Progenitor cell of endocrine pancreas (in vitro differentiated cells): ENCODE measurements at places on chromosomes 5 and 9. TPM values are rescaled to one million over a fixed set of nuclear protein-coding genes. Genes with fewer than 3 reads are reported as not detected.

GRCh38 chr5:133298447-133298846, 246.6 kb downstream of the HSPA4 start:
- no peaks in the 10 kb centered on the region for H3K27me3 ChIP-seq
- no peak for DNase-seq
- no peak overlapping the region for H3K27ac ChIP-seq
- H3K36me3 ChIP-seq, result no peaks in the 10 kb centered on the region

- peaks cover 13% of the 10 kb centered on the region for H3K27me3 ChIP-seq
- H3K36me3 ChIP-seq, result no peaks in the 10 kb centered on the region
- H3K4me1 ChIP-seq, result no peaks in the 10 kb centered on the region
- DNase-seq, result no peak
- H3K27ac ChIP-seq, result no peak overlapping the region
Measured at GRCh38 chr5:393846-394275, 49.1 kb upstream of the EXOC3 start.

DNA sequence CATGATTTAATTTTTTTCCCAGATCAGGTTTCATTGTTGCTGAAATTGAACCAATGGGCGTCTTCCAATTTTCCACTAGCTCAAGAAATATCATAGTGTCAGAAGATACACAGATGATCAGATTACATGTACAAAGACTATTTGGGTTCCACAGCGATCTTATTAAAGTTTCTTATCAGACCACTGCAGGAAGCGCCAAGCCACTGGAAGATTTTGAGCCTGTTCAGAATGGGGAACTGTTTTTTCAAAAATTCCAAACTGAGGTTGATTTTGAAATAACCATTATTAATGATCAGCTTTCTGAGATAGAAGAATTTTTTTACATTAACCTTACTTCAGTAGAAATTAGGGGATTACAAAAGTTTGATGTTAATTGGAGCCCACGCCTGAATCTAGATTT, 251.6 kb downstream of the ADGRV1 start:
- H3K27me3 ChIP-seq, result no peaks in the 10 kb centered on the region
- no peak overlapping the region for H3K27ac ChIP-seq
- H3K4me1 ChIP-seq, result no peaks in the 10 kb centered on the region

DNA sequence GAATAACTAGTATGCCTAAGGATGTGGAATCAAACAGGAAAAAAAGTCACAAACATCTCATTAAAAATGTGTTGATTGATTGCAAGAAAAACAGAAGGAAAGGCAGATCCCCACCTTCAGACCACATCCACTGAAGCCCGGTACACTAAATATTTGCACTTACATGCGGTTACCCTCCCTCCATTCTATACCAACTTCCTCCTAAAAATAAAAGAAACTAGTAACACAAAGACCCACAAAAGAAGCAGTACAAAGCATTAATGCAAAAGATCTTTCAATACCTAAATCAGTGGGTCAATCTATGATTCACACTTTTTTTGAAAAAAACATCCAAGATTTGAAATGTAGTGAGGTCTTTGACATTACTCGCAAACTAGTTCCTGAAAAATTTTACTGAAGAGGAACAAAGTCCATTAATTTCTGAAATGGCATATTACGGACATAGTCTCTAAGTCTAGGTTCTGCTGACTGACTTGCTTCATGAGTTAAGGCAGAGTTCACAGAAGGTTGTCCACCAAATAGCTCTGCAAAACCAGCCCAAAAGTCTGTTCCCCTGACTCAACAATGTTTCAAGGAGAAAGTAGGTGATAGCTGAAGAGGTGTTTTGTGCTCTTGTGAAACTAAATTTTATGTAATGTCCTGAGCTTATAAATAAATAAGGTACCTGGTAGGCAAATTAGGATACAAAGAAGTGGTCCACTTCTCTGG, 100.7 kb downstream of the PAM start:
- H3K27me3 ChIP-seq, result no peaks in the 10 kb centered on the region
- no peak for DNase-seq
- H3K4me3 ChIP-seq, result no peak overlapping the region
- no peak overlapping the region for H3K27ac ChIP-seq
- H3K4me1 ChIP-seq, result peaks cover 2% of the 10 kb centered on the region
- H3K36me3 ChIP-seq, result no peaks in the 10 kb centered on the region

DNA sequence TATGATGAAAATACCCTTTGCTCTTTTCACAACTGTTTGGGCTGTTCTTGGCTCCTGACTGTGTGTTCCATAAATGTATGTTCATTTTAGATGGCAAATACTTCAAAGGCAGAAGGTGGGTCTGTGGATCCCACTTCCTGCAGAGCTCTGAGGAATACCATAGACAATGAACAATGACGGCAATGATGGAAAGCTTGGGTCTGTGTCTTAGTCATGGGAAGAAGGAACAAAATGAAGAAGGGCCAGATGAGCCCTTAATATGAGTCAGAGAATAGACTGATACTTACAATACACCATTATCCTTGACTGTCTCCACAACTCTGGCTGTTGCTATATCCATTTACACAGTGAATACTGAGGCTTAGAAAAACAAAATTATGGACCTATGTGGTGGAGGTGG, 126.0 kb downstream of the SLIT3 start:
- H3K4me1 ChIP-seq, result peaks cover 8% of the 10 kb centered on the region
- DNase-seq, result no peak
- no peak overlapping the region for H3K27ac ChIP-seq
- no peak overlapping the region for H3K4me3 ChIP-seq
- no peaks in the 10 kb centered on the region for H3K36me3 ChIP-seq
- H3K27me3 ChIP-seq, result peaks cover 2% of the 10 kb centered on the region

SPATA31E1 gene
- not detected in 2 replicates for total RNA-seq

SPINK7 gene
- total RNA-seq, result not detected in 2 replicates

DCTN3 gene
- 101 and 102 TPM in 2 replicates for total RNA-seq
